Cerebellar nuclear complex (tissue), 1 donor: ENCODE measurements at places on chromosomes 12 and 14.

GRCh38 chr14:44963775-44964380 lies 1.9 kb downstream of the TOGARAM1 start:
- no peak for DNase-seq

GRCh38 chr12:45890276-45890675 lies 100.1 kb downstream of the SCAF11 start:
- DNase-seq, result no peak

GRCh38 chr14:24881116-24881893 lies 168.6 kb downstream of the STXBP6 start:
- no peak for DNase-seq

DNA sequence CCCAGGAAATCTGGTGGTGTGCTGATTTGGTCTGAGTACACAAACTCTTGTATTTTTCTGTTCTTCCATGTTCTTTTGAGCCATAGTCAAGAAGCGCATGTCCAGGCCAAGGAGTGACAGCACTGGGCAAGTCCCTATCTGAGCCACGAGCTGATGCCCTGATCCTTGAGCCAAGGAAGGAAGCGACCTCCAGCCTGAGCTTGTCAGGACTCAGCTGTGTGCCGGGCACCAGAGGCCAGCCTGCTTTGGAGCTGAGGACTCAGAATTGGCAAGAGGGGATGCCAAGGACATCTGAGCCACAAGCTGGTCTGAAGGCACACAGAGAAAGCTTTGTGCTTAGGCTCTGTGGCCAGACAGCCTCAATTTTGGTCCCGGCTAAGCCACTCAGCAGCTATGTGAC lies 52.6 kb downstream of the GALNT16 start:
- DNase-seq, result peak; percentile 47

GRCh38 chr12:88469154-88469553 lies 111.1 kb downstream of the KITLG start:
- DNase-seq, result no peak

DNA sequence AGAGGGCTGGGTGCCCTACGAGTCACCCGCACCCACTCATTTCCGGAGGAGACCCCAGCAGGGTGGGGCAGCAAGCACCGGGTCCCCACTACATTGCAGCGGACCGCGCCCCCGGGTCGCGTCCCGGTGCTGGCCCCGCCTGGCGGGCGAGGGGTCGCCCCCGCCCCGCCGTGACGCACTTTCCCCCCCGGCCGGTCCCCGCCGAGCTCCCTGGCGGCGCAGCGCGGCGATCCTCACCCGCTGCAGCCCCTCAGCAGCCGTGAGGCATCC lies 106.1 kb downstream of the PRICKLE1 start:
- DNase-seq, result no peak
